NCI-H69 (cell line): ENCODE measurements at places on chromosomes 1 and 21.

DNA sequence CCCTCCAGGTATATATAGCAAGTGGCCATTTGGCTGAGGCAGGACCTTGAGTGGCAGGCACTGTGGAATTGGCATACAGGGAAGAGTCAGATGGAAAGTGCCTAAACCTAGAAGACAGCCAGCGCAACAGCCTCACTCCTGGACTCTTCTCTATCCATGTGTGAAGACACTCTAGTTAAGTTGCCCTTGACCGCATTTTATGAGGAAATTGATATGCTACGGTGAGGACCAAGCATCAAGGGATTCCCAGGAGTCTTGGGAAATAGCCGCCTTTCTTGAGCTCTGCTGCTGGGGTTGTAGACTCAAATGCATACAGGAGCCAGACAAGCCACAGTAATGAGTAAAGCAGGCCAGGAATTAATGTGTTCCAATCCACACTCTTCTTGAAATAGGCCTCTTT lies 145.9 kb upstream of the KAZN start:
- DNase-seq, result no peak

DNA sequence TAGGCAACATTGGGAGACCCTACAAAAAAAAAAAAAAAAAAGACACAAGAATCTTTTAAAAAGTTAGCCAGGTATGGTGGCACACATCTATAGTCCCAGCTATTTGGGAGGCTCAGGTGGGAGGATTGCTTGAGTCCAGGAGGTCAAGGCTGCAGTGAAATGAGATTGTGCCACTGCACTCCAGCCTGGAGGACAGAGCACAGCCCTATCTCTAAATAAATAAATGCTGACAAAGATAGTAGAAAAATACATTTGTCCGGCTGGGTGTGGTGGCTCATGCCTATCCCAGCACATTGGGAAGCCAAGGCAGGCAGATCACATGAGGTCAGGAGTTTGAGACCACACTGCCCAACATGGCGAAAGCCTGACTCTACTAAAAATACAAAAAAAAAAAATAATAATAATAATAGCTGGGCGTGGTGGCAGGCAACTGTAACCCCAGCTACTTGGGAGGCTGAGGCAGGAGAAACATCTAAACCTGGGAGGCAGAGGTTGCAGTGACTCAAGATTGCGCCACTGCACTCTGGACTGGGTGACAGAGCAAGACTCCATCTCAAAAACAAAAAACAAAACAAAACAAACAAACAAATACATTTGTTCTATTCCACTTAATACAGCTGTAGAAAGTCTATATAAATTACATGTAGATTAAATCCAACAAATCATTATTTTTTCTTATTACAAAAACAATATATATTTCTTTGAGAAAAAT lies 48.5 kb downstream of the PHACTR4 start:
- no peak for DNase-seq

- peak; percentile 28 for DNase-seq
Observed at GRCh38 chr1:25117233-25117823, 115.0 kb downstream of the SYF2 start.

GRCh38 chr1:149937759-149938158 lies 1.1 kb upstream of the MTMR11 start:
- DNase-seq, result no peak

DNA sequence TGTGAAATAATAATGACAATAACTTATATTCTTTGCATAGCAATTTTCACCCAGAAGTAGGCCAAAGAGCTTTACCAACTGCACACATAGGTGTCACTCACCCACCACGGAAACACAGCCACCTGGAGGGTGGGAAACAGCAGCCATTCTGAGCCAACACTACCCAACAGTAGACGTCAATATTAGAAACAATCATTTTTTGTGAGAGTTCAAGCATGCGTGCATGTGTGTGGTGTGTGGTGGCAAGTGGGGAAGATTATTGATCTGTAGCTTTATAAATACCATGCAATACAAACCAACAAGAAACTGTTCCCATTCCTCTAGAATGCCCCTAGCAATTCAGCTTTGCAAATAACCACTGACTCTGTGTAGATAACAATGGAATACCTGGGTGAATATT lies 19.1 kb downstream of the PROX1 start:
- DNase-seq, result no peak

GRCh38 chr1:18360251-18360650 lies 120.5 kb upstream of the KLHDC7A start:
- no peak for DNase-seq

GRCh38 chr1:180157108-180157507 lies 2.4 kb downstream of the QSOX1 start:
- DNase-seq, result peak; percentile 64

GRCh38 chr1:235943581-235944114 lies 76.9 kb upstream of the LYST start:
- DNase-seq, result no peak

GRCh38 chr1:34236089-34236488 lies 59.4 kb downstream of the C1orf94 start:
- no peak for DNase-seq

GRCh38 chr1:199466961-199467360 lies 560.5 kb upstream of the NR5A2 start:
- no peak for DNase-seq

GRCh38 chr1:26031611-26032220 lies 10.1 kb downstream of the EXTL1 start:
- no peak for DNase-seq

GRCh38 chr1:117662667-117663066 lies 56.8 kb downstream of the TENT5C start:
- DNase-seq, result no peak

DNA sequence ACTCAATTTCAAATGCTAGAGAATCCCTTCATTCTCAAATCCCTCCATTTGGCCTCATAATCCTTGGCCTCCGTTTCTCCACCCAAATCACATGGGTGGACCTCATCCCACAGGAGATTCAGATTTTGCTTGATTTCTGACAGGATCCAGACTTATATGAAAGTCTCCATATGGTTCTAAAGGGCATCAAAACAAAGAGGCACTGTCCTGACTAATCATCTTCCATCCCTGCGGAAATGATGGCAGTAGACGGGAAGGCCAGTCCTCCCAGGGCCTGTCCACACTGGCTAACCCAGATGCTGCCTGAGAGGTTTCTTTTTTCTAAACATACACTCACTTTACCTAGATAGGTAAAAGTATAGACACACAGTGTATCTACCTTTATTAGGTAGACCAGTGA lies 18.8 kb downstream of the ORC1 start:
- DNase-seq, result no peak

- DNase-seq, result peak; percentile 58
Observed at GRCh38 chr1:151936653-151937052, 27.3 kb upstream of the THEM4 start.

- DNase-seq, result peak; percentile 93
Observed at GRCh38 chr1:221611656-221612046, 130.2 kb downstream of the DUSP10 start.

DNA sequence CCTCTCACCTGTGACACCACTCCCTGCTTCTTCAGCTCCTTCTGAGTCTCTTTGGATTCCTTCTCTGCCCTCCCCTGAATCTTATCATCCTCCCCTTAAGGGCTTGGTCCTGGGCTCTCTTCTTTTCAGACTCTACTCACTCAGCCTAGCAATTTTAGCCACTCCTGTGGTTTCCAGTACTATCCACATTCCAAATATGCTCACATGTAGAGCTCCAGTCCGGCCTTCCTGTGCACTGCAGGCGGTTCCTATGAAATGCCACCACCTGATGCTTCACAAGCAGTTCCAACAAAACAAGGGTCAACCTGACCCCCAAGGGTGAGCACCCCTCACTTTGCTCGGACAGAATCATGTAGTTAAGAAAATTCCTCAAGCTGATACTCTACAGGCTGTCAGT lies 35.9 kb downstream of the MAB21L3 start:
- DNase-seq, result no peak

- DNase-seq, result no peak
Observed at GRCh38 chr1:153305682-153306081, 7.1 kb downstream of the PGLYRP3 start.

- no peak for DNase-seq
Observed at GRCh38 chr1:215453440-215453839, 113.7 kb upstream of the KCTD3 start.

GRCh38 chr21:36803051-36803645 lies 104.2 kb downstream of the SIM2 start:
- DNase-seq, result no peak

GRCh38 chr1:243718893-243719292 lies 131.2 kb downstream of the AKT3 start:
- peak; percentile 24 for DNase-seq

DNA sequence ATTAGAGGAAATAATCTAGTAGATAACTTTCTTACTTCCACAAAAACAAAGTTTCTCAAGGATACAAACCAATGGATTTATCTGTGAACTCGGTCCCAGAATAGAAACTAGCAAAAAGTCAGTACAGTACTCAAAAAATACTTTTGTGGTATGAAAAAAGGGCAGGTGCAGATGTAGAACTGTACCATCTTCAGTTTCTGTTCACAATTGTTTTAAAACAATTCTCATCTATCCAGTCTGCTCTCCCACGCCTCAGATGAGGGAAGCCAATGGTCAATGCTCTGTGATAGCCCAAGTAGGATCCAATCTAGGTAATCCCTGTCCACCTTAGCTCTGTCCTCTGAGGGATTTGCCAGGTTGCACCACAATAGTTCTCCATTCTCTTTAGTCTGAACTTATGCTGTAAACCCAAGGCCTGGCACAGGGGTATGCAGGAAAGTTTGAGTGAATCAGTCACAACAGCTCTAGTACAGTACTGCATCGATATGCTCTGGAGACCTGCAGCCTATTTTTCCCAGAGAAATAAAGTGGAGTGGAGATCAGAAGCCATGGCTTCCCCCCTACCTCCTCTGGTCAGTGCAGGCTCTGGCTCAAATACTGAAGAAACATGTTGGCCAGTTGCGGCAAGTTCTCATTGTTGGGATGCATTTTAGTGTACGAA lies 1.4 kb downstream of the KTI12 start:
- peak; percentile 26 for DNase-seq

DNA sequence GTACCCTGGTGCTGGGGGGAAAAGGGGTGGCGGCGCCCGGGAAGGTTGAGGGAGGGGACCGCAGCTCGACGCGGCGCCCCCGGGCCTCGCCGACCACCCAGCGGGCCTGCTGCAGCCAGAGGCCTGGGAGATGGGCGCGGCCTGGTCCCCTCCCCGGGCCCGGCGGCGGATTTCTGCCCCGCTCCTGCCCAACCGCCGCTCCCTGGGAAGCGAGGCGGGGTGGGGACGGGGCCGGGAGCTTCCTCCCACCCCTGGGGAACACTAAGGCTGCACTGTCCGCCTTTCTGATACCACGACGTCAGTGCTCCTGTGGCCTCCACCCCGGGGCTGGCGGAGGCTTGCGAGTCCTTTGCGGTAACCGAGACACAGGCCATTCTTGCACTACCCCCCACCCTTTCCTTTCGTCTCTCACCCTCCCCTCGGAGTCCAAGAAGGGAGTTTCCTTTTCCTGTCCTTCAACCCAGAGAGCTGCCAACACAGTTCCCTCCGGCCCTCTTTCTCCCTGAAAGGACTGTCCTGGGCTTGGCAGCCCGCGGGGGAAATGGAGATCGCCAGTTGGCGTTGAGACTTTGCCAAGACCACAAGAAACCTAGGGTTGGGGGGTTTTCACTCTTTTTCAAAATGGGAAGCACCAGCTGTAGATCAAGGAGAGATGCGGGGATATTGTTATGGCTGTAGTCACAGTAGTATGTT lies 742 bp downstream of the SH3GLB1 start:
- DNase-seq, result peak; percentile 70

DNA sequence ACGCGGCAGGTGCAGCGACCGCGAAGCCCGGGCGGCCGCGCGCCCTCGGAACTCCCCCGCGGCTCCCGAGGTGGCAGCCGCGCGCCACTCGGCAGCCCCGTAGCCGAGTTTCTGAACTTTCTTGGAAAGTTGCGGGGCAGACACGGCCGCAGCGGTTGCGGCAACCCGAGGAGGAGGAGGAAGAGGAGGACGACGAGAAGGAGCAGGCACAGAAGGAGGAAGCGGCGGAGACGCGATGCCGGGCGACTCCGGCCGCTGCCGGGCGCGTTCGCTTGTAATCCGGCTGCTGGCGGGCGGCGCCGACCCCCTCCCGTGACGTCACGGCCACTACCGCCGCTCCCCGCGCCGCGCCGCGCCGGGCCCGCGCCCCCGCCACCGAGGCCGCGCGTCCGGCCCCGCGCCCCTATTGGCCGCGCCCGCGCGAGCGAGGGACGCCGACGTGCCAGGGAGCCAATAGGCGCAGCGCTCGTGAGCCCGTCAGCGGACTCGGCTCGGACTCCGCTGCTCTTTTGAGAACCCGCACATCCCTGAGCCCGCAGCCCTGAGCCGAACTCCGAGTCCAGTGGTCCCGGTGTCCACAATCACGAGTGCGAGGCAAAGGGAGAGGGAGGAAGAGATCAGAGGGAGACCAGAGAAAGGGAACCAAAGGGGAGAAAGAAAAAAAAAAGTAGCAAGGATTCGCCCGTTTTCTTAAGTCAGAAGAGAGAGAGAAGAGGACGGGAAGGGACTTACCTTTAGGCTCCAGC lies 736 bp upstream of the BARHL2 start:
- no peak for DNase-seq
